ENCODE measurements at places on chromosomes 5 and 9.

DNA sequence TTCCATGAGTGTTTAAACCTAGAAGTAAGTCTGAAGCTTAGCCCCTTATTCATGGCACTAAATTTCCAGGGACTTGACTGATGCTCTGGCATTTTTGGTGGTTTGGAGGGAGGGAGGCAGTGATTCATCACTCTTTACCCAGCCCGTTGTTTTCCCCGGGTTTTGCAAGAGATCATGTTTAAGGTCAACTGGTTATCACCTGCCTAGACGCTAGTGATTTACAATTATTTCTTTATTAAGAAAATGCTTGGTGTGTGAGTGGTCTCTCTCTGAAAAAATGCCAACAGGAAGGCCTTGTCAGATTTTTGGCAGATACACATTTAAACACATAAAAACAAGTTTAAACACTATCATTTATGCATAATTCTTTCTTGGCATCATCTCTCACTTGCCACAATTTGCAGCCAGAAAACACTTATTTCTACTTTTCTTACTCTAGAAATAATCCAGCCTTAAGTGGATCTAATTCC lies 737.9 kb upstream of the ZNF608 start:
- H3K27ac ChIP-seq: no peak overlapping the region
- H3K36me3 ChIP-seq: no peaks in the 10 kb centered on the region
- no peak overlapping the region for H3K4me3 ChIP-seq
- no peak for DNase-seq
- H3K4me1 ChIP-seq: no peaks in the 10 kb centered on the region

- no peaks in the 10 kb centered on the region for H3K36me3 ChIP-seq
- H3K27me3 ChIP-seq: no peaks in the 10 kb centered on the region
- H3K4me3 ChIP-seq: no peak overlapping the region
- DNase-seq: no peak
- H3K4me1 ChIP-seq: peaks cover 9% of the 10 kb centered on the region
These were observed 79.3 kb downstream of the PPP2R2B start for GRCh38 chr5:146799231-146799630.

DNA sequence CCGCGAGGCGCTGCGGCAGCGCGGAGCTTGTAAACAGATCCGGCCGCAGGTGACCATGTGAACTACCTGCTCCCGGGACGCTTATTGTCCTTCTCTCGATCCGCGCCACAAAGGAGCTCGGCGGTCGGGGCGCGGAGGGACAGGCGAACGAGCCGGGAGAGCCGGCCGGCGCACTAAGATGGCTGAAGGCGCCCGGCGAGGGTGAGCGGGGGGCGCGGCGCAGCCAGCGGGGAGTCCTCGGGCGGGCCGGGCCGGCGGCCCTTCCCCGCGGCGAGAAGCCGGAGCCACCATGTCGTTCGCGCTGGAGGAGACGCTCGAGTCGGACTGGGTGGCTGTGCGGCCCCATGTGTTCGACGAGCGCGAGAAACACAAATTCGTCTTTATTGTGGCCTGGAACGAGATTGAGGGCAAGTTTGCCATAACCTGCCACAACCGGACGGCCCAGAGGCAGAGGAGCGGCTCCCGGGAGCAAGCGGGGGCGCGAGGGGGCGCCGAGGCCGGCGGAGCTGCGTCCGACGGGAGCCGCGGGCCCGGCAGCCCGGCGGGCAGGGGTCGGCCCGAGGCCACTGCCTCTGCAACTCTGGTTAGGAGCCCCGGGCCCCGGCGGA lies 535 bp downstream of the JMY start:
- peaks cover 33% of the 10 kb centered on the region for H3K4me1 ChIP-seq
- peak overlapping the region; percentile 87 for H3K27ac ChIP-seq
- H3K27me3 ChIP-seq: peaks cover 3% of the 10 kb centered on the region
- peak; percentile 52 for DNase-seq
- H3K4me3 ChIP-seq: peak overlapping the region; percentile 90

GRCh38 chr5:134143944-134144941 lies 29.8 kb downstream of the TCF7 start:
- no peak overlapping the region for H3K4me3 ChIP-seq
- peak overlapping the region; percentile 74 for H3K27ac ChIP-seq
- peaks cover 73% of the 10 kb centered on the region for H3K36me3 ChIP-seq
- peaks cover 41% of the 10 kb centered on the region for H3K4me1 ChIP-seq
- peak; percentile 16 for DNase-seq

DNA sequence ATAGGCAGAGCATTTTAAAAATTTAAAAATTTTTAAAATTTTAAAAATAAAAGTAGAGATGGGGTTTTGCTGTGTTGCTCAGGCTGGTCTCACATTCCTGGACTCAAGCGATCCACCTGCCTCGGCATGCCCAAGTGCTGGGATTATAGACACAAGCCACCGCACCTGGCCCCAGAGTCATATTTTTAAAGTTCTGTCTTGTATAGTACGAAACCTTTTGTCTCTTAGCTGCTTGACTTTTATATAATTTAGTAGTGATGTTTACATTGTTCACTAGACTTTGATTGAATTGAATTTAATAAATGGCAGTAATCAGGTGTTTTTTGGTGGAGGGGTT lies 31.0 kb downstream of the LRRTM2 start:
- DNase-seq: no peak
- peaks cover 6% of the 10 kb centered on the region for H3K27me3 ChIP-seq
- H3K4me3 ChIP-seq: no peak overlapping the region
- peaks cover 5% of the 10 kb centered on the region for H3K4me1 ChIP-seq
- H3K27ac ChIP-seq: no peak overlapping the region

DNA sequence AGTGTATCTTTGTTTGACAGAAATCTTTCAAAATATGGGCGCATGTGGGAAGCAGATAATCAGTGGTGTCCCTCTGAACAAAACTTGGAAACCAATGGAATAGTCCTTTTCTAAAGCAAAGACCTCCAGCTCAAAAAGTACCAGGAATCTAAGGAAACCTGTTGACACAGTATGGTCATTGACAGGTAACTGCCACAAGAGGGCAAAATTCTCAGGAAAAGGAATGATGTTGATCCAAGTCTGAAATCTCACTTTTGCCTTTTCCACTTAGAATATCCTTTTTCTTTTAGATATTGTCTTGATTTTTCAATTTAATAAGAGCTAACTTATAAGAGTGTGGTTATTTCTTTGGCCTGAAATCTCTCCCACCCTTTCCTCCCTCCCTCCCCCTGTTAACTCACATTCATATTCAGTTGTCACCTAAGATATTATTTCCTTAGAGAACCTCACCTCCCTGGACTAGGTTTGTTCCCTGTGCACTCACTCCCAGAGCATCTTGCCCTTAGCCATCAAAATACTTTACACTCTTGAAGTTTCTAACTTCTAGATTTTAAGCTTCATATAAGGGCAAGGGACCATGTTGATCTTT lies 59.0 kb upstream of the BARX1 start:
- H3K27ac ChIP-seq: no peak overlapping the region
- no peaks in the 10 kb centered on the region for H3K36me3 ChIP-seq
- peaks cover 3% of the 10 kb centered on the region for H3K27me3 ChIP-seq
- DNase-seq: no peak
- no peak overlapping the region for H3K4me3 ChIP-seq
- H3K4me1 ChIP-seq: peaks cover 8% of the 10 kb centered on the region

- H3K4me1 ChIP-seq: no peaks in the 10 kb centered on the region
- no peak overlapping the region for H3K27ac ChIP-seq
- H3K27me3 ChIP-seq: no peaks in the 10 kb centered on the region
These were observed 416.1 kb downstream of the PSAT1 start for GRCh38 chr9:78712903-78713613.

DNA sequence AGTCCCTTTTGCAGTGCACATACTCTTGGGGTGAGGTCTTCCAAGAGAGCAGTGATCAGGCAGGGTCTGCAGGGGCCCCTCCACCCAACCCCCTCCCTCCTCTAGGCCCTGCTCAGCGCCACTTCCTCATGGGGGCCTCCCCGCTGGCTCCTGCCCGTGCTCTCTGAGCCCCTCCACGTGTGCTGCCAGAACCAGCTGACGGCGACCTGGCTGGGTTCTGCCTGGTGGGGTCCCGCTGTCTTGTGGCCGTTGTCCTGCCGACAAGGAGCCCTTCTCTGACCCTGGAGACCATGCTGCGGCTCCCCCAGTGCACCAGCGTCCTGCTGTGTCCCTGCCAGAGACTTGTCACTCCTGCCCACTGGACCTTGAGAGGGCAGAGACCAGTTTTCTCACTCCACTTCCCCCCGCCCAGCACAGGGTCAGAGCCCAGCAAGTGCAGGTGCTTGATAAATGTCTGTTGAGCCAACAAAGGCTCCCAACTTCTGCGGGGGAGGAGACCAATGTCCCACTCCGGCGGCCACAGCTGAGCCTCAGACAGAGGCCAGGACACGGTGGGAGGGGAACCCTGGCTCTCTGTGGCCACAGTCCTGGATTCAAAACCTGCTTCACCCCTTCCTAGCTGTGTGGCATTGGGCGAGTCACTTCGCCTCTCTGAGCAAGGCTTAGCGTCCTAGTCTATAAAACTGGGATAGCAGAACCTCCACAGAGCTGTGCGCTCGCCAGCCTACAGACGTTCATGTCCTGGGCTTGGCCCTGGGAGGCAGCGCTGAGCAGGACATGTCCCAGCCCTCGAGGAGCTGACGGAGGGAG lies 24.8 kb downstream of the SARDH start:
- peaks cover 40% of the 10 kb centered on the region for H3K27me3 ChIP-seq
- peaks cover 14% of the 10 kb centered on the region for H3K4me1 ChIP-seq
- DNase-seq: no peak
- H3K36me3 ChIP-seq: no peaks in the 10 kb centered on the region
- H3K27ac ChIP-seq: no peak overlapping the region

GRCh38 chr9:74610523-74611061 lies 113.5 kb downstream of the RORB start:
- no peak overlapping the region for H3K4me3 ChIP-seq
- H3K27ac ChIP-seq: no peak overlapping the region
- no peaks in the 10 kb centered on the region for H3K4me1 ChIP-seq
- H3K27me3 ChIP-seq: no peaks in the 10 kb centered on the region
- H3K36me3 ChIP-seq: no peaks in the 10 kb centered on the region
- DNase-seq: no peak

GRCh38 chr5:136087961-136088871 lies 44.4 kb upstream of the SMAD5 start:
- H3K4me3 ChIP-seq: no peak overlapping the region
- peaks cover 5% of the 10 kb centered on the region for H3K27me3 ChIP-seq
- H3K36me3 ChIP-seq: no peaks in the 10 kb centered on the region
- no peak for DNase-seq

DNA sequence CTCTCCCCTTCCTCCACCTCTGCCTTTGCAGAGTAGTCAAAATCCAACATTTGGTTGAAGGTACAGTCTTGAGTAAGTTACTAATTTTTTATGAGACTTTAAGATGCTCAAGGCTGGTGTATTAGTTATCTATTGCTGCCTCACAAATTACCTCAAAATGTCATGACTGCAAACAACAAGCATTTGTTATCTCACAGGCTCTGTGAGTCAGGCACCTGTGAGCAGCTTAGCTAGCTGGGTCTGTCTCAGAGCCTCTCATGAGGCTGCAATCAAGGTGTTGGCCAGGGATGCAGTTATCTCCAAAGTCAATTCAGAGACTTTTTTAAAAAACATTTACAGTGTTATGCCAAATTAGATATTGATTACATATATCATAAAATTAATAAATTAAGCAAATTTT lies 371.3 kb upstream of the RGMB start:
- DNase-seq: no peak
- H3K27me3 ChIP-seq: no peaks in the 10 kb centered on the region
- H3K36me3 ChIP-seq: no peaks in the 10 kb centered on the region
- no peaks in the 10 kb centered on the region for H3K4me1 ChIP-seq
- H3K27ac ChIP-seq: no peak overlapping the region
- H3K4me3 ChIP-seq: no peak overlapping the region

GRCh38 chr5:108797396-108797795 lies 49.7 kb downstream of the FER start:
- H3K36me3 ChIP-seq: no peaks in the 10 kb centered on the region
- no peak overlapping the region for H3K4me3 ChIP-seq
- H3K4me1 ChIP-seq: no peaks in the 10 kb centered on the region
- DNase-seq: no peak

DNA sequence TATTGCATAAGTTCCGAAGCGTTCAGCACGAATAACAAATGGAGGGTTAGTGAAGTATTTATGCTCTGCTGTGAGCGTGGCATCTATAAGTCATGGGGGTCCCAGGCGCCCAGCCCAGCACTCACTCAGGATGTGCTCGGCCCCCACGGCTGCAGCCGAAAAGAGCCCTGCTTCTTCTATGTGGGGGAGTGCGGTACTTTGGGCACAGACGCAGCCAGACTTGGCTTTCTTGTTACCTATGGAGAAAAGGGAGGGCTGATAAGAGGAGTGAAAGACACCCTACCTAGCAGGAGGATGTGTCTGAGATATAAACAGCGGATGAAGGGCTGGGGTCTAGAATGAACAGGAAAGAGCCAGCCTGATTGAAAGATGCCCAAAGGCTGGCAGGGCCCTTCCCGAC lies 51.4 kb downstream of the MRPL36 start:
- DNase-seq: peak; percentile 11
- H3K4me1 ChIP-seq: no peaks in the 10 kb centered on the region
- no peak overlapping the region for H3K27ac ChIP-seq
- H3K36me3 ChIP-seq: no peaks in the 10 kb centered on the region
- no peak overlapping the region for H3K4me3 ChIP-seq

- no peaks in the 10 kb centered on the region for H3K4me1 ChIP-seq
- H3K27ac ChIP-seq: no peak overlapping the region
- H3K27me3 ChIP-seq: no peaks in the 10 kb centered on the region
- H3K36me3 ChIP-seq: no peaks in the 10 kb centered on the region
These were observed 347.8 kb downstream of the EFNA5 start for GRCh38 chr5:107322936-107323335.

DNA sequence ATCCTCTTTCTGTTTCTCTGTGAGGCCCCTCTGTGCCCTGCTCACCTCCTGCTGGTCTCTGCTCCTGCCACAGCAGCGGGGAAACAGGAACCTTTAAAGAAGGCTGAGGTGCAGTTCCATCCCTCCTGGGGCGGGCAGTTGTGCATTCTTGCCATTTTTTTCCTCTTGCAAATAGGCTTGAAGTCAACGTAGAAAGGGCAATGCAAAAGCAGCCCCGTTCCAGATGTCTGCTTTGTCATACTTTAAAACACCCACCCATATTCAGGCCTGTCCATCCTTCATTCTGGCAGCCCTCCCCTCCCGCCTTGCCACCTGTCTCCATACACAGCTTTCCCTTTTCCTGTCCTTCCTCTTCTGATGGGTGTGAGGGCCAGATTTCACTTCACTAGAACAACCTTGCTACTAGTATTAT lies 65.4 kb upstream of the KLF9 start:
- no peaks in the 10 kb centered on the region for H3K36me3 ChIP-seq
- peaks cover 2% of the 10 kb centered on the region for H3K4me1 ChIP-seq
- DNase-seq: no peak
- no peak overlapping the region for H3K4me3 ChIP-seq
- H3K27ac ChIP-seq: no peak overlapping the region

- no peak for DNase-seq
- no peaks in the 10 kb centered on the region for H3K36me3 ChIP-seq
- no peak overlapping the region for H3K4me3 ChIP-seq
- no peaks in the 10 kb centered on the region for H3K4me1 ChIP-seq
These were observed 22.5 kb upstream of the CAMK4 start for GRCh38 chr5:111201705-111202104.

DNA sequence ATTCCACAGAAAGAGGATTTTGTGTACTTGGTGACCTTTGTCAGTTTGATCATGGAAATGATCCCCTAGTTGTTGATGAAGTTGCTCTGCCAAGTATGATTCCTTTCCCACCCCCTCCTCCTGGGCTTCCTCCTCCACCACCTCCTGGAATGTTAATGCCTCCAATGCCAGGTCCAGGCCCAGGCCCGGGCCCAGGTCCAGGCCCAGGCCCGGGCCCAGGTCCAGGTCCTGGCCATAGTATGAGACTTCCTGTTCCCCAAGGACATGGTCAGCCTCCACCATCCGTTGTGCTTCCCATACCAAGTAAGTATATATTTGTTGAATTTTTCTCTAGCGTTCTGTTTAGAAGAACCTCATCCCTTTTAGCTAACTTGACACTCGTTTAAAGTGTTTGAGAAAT lies 30.0 kb downstream of the RBM27 start:
- no peak overlapping the region for H3K27ac ChIP-seq
- no peak for DNase-seq
- H3K4me3 ChIP-seq: no peak overlapping the region
- peaks cover 2% of the 10 kb centered on the region for H3K4me1 ChIP-seq

Measured in activated naive CD4-positive, alpha-beta T cell treated with anti-CD3 and anti-CD28 coated beads, Interleukin-2, amount 10 ng/mL, durations not matched to agents 7 days and 5 days (primary cell).